ENCODE measurements at places on chromosomes 7 and 10.

- DNase-seq, result no peak
Measured at GRCh38 chr10:116211682-116212081, 61.3 kb downstream of the GFRA1 start.

DNA sequence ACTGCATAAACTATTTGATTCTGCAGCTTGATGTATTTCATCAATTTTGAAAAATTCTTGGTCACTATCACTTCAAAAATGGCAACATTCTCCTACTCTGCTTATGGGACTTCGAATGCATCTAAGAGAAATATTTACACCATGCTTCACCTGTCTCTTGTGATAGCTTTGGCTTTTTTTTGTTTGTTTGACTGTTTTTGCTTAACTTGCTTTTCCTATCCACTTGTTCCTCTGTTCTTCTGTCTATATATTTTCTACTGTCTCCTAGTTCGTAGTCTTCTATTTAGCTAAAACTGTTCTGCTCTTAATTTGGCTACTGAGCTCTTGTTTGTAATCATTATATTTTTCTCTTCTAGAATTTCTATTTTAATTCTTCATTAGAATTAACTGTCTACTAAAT, 94.4 kb downstream of the INHBA start:
- DNase-seq, result no peak

- DNase-seq, result no peak
Measured at GRCh38 chr7:43735802-43736603, 6.7 kb upstream of the COA1 start.

DNA sequence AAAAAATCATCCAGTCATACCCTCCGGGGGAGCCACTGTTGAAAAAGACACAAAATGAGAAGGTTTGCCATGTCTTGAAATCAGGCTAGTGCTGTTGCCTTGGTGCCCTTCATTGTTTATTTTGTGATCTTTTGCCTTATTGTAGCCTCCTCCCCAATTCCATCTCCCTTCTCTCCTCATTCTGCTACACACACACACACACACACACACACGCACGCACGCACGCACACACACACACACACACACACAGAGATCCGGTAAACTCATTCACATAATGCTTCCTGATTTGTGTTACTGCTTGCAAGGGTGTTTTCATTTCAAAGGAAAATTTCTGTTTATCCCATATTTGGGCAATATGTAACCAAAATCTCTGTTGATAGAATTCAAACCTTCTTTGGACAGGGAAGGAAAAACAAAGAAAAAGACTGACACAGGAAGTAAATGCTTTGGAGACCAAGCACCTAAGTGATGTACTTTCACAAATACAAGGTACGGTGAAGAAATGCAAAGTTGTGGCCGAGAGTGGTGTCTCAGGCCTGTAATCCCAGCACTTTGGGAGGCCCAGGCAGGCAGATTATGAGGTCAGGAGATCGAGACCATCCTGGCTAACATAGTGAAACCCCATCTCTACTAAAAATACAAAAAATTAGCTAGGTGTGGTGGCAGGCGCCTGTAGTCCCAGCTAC, 141.1 kb upstream of the CDK13 start:
- DNase-seq, result no peak

- DNase-seq, result no peak
Measured at GRCh38 chr10:98170249-98171117, 36.0 kb downstream of the R3HCC1L start.

- DNase-seq, result no peak
Measured at GRCh38 chr10:71074176-71074755, 138.1 kb upstream of the UNC5B start.

GRCh38 chr10:112812586-112812985, 137.5 kb upstream of the TCF7L2 start:
- no peak for DNase-seq

DNA sequence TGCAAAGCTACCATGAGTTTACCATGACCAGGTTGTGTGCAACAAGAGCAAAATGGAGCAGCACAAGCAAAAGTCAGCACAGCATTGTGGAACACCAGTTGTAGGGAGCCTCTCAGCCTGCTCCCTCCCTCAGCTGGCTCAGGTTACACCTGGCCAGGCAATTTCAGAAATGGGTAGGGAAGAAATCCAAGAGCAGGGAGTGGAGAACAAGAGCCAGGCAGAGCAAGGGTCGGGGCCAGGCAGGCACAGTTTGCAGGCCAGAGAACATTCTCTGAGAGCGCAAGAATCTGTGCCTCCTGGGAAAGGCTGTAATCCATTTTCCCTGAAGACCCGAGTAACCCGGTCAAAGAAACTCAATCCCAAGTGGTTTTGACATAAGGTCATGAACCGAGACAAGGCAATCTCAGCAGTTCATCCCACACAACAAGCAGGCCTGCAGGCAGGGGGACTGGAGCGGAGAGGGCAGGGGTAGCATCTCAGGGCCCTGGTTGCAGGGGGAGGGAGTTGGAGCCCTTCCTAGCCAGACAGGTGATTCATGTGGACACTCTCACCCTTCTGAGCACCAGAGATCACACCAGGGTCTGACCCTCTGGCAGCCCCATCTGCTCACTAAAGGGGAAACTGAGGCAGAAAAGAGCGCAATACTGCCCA, 258.4 kb downstream of the PLXNA4 start:
- no peak for DNase-seq

DNA sequence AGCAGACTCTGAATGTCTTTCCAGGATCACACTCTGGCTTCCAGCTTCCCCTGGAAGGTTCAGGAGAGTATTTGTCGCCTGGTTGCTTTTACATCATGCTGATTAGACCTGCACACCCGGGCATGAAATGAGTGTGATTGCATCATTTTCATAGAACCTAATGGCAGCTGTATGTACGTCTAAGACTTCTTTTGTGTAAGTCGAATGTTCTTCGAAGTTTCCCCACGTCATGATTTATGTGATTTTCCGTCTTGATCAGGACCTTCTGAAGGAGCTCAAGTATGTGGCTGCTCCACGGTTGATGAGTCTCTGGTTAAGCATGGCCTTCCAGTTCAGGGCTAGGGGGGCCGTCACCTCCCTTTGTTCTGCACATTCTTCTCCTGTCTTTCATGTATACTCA, 4.5 kb downstream of the EIF4H start:
- no peak for DNase-seq

DNA sequence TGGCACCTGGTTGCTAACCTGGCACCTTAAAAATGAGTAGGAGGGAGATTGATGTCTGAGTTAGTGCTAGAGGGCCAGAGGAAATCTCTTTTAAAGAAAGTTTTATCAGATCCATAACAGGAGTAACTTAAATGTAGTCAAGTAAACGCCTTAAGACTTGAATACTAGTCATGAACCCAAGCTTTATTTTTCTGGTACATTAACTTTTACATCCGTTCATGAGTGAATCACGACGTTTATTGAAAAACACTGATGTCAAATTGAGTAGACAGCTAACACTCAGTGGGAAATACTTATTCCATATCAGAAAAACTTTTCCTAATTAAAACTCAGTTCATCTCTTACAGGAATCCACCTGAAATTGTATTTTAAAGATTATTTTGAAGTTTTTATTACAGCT, 6.9 kb upstream of the LAMB1 start:
- DNase-seq, result no peak

- DNase-seq, result no peak
Measured at GRCh38 chr7:77413861-77414424, 2.2 kb downstream of the GSAP start.

- DNase-seq, result no peak
Measured at GRCh38 chr7:110373416-110373815, 717.5 kb upstream of the LRRN3 start.

GRCh38 chr7:41053820-41054219, 649.1 kb downstream of the INHBA start:
- no peak for DNase-seq

DNA sequence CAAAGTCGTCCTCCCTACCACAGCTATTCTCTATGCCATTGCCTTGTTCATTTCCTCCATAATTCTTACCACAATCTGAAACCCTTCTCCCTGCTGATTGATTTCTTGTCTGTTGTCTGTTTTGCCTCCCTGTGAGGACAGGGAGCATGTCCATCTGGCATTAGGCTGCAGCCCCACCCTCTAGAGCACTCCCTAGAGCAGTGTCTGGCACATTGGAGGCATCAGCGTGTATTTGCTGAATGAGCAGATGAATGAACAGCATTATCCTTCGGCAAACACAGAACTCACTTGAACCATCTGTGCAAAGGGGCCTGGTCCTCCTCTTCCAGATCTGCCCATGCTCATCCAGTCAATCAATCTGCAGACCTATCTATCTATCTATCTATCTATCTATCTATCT, 5.1 kb upstream of the DMBT1 start:
- DNase-seq, result no peak

DNA sequence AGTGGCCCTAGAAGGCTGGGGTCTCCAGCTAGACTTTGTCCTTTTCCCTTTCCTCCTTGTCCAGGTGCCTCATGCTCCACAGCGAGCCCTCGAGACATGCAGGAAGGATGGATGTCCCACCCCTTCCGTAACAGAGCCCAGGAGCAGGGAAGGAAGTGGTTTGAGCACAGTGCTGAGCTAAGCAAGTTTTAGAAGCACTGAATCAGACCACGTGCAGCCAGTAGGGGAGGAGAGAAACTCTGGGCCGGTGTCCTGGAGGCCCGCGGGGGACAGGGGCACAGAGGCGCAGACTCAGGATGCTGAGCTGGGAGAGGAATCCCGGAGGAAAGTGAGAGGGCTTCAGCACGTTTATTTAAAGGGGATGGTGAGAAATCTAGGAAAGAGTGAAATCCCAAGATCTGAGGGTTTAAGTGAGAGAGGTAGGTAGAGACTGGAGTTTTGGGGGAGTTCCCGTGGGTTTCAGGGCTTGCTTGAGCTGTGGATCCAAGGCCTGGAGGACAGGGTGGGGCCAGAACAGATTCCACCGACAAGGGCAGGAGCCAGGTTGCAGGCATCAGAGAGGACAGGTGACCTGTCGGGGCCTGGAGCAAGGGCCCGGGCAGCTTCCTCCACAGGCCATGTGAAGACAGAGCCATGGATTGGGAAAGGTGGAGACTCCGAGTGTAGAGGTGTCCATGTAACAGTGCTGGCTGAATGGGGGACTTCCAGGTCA, 4.4 kb upstream of the IRF5 start:
- no peak for DNase-seq

GRCh38 chr7:29871787-29872398, 65.6 kb downstream of the WIPF3 start:
- DNase-seq, result no peak

DNA sequence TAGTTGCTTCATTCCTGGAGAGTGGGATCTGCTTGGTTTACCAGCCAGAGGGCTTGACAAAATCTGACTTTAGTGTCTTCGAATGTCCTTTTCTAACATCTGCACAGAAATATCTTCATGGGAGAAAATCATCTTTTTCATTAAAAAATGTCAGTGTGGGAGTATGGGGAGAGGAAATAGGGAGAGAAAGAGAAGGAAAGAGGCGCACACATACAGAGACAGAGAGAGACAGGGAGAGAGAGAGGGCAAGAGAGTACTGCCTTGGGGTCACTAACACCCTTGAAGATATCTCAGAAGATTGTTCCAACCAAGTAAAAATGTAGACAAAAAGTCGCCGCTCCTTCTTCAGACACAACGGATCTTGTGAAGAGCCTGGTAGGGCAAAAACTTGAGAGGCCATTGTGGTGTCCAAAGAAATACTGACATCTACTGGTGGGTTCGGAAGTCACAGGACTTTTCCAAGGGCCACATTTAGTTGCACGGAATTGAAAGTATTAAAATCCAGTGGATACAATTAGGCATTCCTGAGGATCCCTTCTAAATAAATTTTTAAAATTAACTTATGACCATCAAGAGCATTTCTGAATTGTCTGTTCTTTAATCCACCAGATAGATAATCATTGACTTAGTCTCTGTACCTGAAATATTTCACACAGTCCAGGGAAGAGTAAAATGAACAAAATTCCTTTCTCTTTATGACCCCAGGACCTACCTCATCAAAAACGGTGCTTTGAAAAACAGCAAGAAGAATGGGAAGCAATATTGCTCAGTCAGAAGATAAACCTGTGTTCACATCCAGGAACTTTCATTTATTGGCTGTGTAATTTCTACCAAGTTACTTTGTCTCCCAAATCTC, 29.7 kb downstream of the VIM start:
- no peak for DNase-seq

- DNase-seq, result no peak
Measured at GRCh38 chr7:22168129-22168634, 188.8 kb downstream of the RAPGEF5 start.

DNA sequence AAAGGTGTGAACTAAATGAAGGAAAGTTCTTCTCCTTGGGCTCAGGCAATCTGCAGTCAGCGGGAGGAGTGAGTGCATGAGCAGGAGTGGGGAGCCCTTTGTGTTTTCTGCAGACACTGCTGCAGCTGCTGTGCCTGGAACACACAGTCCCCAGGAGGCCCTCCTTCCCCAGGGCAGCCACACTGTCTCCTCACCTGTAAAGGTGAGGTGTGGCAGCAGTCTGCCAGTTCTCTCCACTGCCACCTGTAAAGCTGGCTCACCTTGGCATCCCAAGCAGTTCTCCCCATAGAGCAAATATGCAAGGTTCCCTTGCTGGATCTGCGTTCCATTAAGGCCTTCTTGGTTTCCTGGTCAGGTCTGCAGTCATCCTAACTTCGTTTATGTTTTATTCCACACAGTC, 5.2 kb upstream of the VWC2 start:
- no peak for DNase-seq

- no peak for DNase-seq
Measured at GRCh38 chr7:33185786-33186185, 56.4 kb downstream of the BBS9 start.

DNA sequence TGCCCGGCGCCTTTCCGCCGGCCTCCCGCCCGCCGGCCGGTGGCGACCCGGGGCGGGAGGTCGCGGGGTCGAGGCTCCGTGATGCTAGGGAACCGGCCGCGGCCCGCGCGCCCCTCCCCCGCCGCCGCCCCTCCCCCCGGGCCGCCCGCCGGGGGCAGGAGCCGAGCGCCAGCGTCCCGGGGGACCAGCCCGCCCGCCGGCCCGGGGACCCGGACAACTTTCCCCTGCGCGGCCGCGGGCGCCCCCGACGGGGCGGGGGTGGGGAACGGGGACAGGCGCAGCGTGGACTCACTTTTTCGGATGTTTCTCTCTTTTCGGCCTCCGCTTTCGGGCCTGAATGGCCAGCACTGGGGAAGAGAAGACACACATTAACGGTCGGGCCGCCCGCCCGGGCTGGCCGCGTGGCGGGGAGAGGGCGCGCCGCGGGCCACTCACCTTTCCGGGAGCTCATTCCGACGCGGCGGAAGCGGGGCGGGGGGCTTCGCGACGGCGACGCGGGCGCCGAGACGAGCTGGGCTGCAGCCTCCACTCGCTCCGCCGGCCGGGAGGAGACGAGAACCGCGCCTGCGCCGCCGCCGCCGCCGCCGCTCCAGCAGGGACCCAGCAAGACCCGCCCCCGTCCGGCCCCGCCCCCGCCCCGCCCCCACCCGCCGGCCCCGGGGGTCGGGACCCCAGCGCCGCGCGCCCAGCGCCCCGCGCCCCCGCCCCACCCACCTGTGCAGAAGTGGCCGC, at the start of gene SRPK2:
TSS of gene SRPK2 (minus strand) at position 566 of the 732 bp plus-strand sequence.
- peak; percentile 49 for DNase-seq

GRCh38 chr7:120915314-120916105, 35.1 kb upstream of the ING3 start:
- no peak for DNase-seq

- no peak for DNase-seq
Measured at GRCh38 chr7:30237271-30237695, 47.1 kb upstream of the ZNRF2 start.

- DNase-seq, result no peak
Measured at GRCh38 chr7:13411151-13411550, 578.3 kb downstream of the ETV1 start.

- no peak for DNase-seq
Measured at GRCh38 chr7:10821156-10821555, 152.5 kb upstream of the PHF14 start.
